Activated CD8-positive, alpha-beta memory T cell treated with anti-CD3 and anti-CD28 coated beads, Interleukin-2, amount 10 ng/mL, durations not matched to agents 7 days and 5 days (primary cell): ENCODE measurements at places on chromosomes 12 and 14. TPM values are rescaled to one million over a fixed set of nuclear protein-coding genes. Genes with fewer than 3 reads are reported as not detected.

DNA sequence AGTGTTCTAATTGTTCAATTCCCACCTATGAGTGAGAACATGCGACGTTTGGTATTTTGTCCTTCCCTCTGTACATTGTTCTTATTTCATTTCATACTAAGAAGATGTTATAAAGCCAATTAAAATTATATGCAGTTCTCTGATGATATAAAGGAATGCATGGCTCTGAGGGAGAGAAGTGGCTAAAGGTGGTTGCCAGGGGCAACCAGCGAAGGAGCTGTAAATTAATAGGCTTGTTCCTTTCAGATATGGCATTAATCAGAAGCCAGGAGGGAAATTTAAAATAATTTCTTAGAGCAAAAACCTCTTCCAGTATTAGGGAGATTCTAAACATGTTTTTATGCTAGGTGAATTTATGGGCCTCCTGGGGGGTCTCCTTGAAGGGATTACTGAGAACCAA lies 227.8 kb downstream of the TMEM117 start:
- H3K27me3 ChIP-seq = no peaks in the 10 kb centered on the region
- H3K27ac ChIP-seq = no peak overlapping the region
- no peak overlapping the region for H3K4me3 ChIP-seq
- H3K4me1 ChIP-seq = no peaks in the 10 kb centered on the region

GRCh38 chr12:4621511-4621910 lies 27.3 kb downstream of the AKAP3 start:
- peaks cover 8% of the 10 kb centered on the region for H3K27me3 ChIP-seq
- no peak for DNase-seq
- no peak overlapping the region for H3K27ac ChIP-seq

DNA sequence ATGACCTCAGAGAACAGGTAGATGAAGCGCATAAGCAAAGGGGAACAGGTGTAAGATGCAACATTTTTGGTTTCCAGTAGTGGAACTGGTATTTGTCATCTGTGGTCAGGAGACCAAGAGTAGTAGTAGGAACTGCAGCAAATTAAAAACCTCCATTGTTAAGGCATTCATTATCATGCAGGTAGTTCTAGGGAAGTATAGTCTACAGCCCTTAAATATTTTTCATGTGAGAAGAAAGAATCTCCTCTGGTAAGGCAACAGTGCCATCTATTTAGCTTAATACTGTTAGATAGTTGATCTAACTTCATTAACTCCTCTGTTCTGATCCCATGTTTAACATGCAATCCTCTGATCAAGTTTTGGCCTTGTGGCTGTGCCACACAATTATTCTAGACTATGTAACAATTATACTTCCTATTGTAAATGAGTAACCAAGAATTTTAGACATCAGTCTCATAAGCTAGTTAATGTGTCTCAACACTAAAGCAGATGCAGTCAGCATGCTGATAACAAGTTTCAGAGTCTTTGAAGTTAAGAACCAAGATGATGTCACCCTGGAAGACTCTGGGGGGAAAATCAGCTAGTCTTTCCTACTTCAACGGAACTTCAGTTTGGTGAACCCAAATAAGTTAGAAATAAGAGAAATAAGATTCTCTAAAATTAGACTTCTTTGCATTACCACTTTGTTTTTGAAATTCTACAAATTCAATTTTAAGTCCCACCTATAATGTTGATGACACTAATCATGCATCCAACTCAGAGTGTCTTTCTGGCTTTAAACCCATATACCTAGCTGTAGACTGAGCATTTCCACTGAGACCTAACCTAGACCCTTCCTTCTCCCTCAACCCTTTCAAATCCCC lies 70.9 kb downstream of the STXBP6 start:
- peaks cover 11% of the 10 kb centered on the region for H3K27me3 ChIP-seq
- no peaks in the 10 kb centered on the region for H3K36me3 ChIP-seq
- no peak overlapping the region for H3K27ac ChIP-seq

GRCh38 chr12:58105225-58106119 lies 164.1 kb downstream of the ATP23 start:
- no peak overlapping the region for H3K27ac ChIP-seq
- no peaks in the 10 kb centered on the region for H3K4me1 ChIP-seq
- H3K36me3 ChIP-seq = no peaks in the 10 kb centered on the region

DNA sequence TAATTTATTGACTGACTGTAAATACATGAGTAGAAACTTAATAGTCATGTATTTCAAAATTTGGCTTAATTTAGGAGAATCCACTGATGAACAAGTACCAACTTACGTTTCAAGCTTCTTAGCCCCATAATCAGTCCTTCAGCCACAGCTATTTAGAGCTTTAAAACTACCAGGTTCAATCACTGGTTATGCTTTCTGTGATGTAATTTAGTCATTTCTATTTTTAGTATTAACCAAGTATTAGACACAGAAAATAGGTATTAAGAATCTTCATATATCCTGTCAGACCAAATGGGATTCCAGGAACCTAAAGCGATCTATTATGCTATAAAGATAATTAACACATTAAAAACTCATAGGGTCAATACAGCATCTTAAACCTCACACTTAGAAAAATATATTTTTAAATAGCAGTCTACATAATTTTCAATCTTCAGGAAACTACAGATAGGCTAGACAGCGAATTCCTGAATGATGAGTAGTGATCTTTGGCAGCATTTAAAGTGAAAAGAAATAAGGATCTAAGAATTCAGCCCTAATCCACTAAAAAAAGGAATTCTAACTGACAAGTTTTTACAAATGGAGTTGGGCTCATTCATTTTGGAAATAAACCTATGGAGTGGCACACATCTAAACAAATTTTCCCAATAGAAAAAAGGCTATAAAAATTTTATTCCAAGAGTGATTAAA lies 51.5 kb downstream of the ZC3H14 start:
- peaks cover 14% of the 10 kb centered on the region for H3K4me1 ChIP-seq
- no peak for DNase-seq
- H3K36me3 ChIP-seq = peaks cover 41% of the 10 kb centered on the region
- H3K27ac ChIP-seq = no peak overlapping the region
- no peaks in the 10 kb centered on the region for H3K27me3 ChIP-seq

- DNase-seq = peak; percentile 75
- peak overlapping the region; percentile 68 for H3K4me3 ChIP-seq
- peaks cover 34% of the 10 kb centered on the region for H3K4me1 ChIP-seq
- peaks cover 5% of the 10 kb centered on the region for H3K27me3 ChIP-seq
- peak overlapping the region; percentile 75 for H3K27ac ChIP-seq
These were observed 365 bp upstream of the CCDC88C start for GRCh38 chr14:91417983-91418386.

DNA sequence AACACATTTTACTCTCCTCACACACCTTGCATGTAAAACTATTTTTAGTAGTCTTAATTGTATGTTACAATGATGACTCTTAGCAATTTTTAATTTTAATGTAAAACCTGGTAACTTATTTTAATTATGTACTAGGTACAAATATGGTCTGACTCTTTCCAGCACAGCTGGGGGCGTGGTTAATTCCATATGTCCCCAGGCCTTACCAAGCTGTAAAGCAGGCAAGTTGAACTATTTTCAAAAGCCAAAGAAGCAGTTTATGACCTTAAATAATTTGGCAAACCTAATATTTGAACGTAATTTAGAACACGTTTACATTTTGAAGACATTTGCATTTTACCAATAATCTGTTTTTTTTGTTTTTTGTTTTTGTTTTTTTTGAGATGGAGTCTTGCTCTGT lies 9.3 kb upstream of the ACOT6 start:
- no peak overlapping the region for H3K4me3 ChIP-seq
- no peak overlapping the region for H3K27ac ChIP-seq
- DNase-seq = no peak
- H3K4me1 ChIP-seq = peaks cover 23% of the 10 kb centered on the region

- no peaks in the 10 kb centered on the region for H3K4me1 ChIP-seq
- H3K4me3 ChIP-seq = no peak overlapping the region
- H3K27ac ChIP-seq = no peak overlapping the region
These were observed 7.5 kb downstream of the FOXG1 start for GRCh38 chr14:28773861-28774691.

Gene RAB15
- 2.1 TPM for total RNA-seq

Gene AQP5
- not detected for total RNA-seq
